ENCODE measurements at places on chromosomes 12 and 14.

DNA sequence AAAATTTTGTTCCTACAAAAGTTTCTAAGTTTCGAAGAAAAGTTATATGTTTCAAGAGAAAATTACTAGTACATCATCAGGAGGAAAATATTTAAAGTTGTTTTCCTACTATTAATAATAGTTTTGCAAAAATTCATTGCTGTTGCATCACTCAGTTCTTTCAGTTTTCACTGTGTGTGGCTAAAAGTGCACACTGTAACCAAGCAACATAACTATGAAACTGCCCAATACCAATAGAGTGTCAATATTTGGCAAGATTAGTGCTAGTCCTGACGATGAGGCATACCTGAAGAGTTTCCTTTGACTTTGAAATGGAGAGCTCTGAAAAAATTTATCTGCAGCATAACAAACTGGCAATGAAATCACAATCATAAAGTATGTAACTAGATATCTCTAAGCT lies 194.3 kb downstream of the CPNE8 start:
- no peak for DNase-seq

- no peak for DNase-seq
These were observed 147.3 kb upstream of the RFLNA start for GRCh38 chr12:124147575-124147974.

GRCh38 chr14:61406198-61406597 lies 84.8 kb downstream of the PRKCH start:
- no peak for DNase-seq

DNA sequence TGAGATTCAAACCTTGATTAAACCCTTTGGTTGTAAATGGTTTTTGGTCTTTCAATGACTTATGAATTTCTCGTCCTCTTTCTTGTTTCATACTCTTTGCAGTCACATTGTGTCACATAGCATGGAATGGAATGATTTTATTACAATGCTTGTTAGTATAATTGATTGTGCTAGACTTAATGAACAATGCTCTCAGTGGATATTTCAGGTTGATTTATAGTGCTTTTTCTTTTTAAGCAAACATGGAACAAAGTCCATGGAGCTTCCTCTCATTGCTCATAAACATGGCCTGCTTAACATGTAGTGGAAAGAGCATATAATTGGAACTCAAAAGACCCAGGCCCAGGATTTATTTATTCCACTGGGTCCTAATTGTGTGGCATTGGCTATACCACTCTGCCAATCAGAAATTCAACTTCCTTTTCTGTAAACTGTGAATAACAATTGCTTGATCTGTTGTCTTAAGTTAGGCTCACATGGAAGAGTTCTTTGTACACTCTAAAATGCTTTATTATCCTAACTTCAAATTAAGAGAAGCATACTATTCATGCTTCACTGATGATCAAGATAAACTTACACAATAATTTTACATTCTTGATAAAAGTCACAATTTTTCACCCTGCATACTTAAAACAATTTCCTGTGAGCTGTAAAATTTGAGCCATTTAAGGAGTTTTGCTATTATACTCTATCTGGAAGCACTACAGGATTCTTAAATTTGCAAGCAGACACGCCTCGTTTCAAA lies 370.5 kb upstream of the PDE3A start:
- no peak for DNase-seq

DNA sequence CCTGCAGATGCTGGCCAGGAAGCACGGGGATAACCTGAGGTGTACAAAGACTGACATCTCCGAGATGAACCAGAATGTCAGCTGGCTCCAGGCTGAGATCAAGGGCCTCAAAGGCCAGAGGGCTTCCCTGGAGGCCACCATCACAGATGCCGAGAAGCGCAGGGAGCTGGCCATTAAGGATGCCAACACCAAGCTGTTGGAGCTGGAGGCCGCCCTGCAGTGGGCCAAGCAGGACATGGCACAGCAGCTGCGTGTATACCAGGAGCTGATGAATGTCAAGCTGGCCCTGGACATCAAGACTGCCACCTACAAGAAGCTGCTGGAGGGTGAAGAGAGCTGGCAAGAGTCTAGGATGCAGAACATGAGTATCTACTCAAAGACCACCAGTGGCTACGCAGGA lies 380.0 kb upstream of the USP15 start:
- no peak for DNase-seq

DNA sequence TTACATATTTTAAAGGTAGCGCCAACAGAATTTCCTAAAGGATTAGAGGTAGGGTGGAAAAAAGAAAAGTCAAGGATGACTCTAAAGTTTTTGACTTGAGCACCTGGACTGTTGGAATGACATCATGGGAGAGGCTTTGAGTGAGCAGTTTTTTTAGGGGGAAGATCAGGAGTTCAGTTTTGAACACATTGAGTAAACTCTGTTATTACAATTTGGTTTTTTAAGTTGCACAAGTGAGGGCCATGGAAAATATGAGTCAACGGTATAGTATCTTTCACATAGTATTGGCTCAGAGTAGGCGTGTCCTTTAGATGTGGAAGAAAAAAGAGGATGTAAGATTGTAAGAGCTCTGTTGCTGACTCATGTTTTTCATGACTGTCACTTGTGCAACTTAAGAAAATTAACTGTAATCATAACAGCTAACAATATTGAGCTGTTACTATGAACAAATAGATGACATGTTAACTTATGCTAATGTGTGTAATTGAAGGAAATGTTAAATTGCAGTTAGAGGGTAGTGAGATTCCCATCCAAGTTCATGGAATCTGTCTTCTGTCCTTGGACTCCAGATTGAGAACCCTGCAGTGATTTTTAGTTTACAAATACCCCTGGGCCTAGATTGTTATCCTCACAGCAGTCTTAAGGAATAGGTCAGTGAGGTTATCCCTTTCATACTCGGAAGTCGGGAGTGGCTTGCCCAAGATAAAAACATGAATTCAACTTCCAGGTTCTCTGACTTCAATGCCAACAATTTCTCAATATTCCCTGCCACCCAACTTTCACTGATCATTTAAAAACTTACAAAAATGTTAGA lies 48.2 kb upstream of the ATP2B1 start:
- DNase-seq, result peak; percentile 100

GRCh38 chr12:24364921-24365320 lies 415.5 kb upstream of the SOX5 start:
- no peak for DNase-seq

GRCh38 chr12:127355061-127355841 lies 911.7 kb upstream of the TMEM132C start:
- no peak for DNase-seq

DNA sequence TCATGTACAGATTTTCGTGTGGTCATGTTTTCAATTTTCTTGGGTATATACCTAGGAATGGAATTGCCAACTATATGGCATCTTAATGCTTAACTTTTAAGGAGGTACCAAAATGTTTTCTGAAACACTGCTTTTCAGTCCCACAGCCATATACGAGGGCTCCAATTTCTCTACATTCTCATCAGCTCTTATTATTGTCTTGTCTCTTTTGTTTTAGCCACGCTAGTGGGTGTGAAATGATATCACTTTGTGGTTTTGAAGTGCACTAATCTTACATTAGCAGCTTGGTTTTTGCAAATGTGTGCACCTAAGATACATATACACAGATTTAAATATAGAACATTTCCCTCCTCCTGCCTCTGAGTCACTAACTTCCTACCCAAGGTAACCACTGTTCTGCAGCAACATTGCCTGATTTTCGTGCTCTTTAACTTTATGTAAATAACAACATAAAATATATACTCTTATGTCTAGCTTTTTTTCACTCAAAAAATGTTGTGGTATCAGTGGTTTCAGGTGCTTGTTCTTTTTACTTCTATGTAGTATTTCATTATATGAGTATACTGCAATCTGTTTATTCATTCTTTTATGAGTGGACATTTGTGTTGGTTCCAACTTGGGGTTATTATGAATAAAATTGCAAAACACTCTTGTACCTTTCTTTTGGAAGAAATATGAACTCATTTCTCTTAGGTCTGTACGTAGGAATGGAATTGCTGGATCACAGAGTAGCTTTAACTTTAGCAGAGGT lies 73.1 kb downstream of the ZFP36L1 start:
- DNase-seq, result no peak

- no peak for DNase-seq
These were observed 17.1 kb downstream of the POU6F1 start for GRCh38 chr12:51200806-51201205.

- DNase-seq, result no peak
These were observed 4.5 kb upstream of the MIA2 start for GRCh38 chr14:39229222-39229543.

DNA sequence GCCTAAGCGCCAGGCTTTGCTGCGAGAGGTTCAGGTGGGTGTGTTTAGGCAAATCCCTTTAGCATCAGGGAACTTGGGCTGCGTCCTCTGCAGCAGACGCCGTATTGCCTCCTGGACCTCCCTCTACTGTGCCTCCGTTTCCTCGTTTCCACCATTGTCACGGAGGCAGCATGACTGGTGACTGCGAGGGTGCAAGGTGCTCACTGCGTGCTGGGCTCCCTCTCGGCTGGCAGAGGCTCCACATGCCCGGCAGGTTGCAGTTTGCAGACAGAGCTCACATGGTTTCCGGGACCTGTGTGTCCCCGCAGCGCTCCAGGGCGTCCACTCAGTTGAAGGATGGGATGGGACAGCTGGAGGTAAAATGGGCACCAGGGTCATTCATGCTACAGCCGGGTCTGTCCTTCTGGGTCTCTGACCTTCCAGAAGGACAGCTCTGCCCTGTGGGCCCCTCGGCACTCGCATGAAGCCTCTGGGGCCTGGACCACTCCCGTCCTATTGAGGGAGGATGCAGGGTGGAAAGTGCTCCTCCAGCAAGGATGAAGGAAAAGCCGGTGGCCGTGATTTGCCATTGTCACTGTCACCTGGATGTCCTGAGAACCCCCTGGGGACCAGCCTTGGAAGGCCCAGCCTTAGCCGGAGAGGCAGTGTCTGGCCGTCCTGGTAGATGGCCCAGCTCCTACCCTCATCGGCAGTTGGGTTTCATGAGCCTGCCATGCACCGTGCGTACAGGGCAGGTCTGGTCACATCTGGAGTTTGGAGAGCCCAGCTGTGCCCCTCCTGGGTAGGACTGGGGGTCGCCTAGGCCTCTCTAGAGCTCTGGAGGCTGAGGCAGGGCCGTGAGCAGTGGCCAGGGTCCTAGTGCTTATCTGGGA lies 146.5 kb downstream of the KIF26A start:
- DNase-seq, result no peak

DNA sequence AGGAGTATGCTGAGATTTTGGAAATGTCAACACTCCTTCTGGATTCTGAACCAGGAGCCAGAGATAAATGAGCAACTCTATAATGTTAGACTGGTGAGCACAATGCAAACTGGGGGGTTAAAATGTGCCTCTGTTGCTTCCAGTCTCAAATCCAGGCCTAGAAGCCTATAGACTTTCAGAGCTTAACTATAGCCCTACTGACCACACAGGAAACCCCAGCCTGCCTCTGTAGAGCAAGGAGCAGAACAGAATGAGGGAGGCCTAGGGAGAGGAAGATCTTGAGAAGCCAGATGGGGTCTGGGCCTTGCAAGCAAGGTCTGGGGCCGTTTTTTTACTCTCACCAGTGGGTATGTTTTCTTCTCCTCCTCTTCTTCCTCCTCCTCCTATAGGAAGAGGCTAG lies 225.4 kb upstream of the KITLG start:
- no peak for DNase-seq

- no peak for DNase-seq
These were observed 1.2 kb downstream of the NCKAP5L start for GRCh38 chr12:49827051-49827400.

GRCh38 chr14:38856798-38857197 lies 246.2 kb downstream of the SEC23A start:
- DNase-seq, result no peak

DNA sequence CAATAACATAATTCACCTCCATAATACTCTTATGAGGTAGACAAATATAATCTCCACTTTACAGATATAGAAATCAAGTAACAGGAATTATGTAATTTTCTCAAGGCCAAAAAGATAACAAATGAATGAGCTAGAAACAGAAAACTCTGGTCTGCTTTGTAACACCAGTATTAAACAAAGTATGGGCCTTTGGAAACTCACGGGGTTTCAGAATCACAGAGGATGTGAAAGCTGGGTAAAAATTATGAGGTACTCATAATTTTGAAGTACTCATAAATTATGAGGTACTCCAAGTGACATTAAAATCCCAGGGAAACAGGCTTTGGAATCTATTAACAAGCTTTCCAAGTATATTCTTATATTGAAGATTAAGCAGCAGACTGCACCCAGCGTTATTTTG lies 140.2 kb downstream of the MED13L start:
- no peak for DNase-seq

DNA sequence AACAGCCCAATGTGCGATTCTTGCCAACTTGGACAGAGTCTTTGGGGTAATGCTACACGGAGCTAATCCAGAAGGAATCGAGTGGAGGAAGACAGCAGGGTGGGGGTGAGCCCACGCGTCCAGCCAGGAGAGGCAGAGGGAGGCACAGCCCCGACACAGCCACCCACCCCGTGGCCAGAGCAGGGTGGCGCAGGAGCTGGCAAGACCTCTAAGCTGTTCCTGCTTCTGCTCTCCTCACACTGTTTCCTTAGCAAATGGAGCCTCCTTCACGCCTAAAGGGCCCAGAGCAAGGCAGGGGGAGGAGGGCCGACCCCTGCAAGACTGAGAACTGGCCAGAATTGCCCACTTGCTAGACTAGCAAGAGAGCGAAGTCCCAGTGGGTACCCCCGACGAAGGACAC lies 91.5 kb downstream of the FBXL14 start:
- DNase-seq, result no peak

GRCh38 chr12:118060301-118061010 lies 523 bp downstream of the WSB2 start:
- no peak for DNase-seq

- peak; percentile 14 for DNase-seq
These were observed 10.2 kb downstream of the OR6S1 start for GRCh38 chr14:20631023-20631879.

DNA sequence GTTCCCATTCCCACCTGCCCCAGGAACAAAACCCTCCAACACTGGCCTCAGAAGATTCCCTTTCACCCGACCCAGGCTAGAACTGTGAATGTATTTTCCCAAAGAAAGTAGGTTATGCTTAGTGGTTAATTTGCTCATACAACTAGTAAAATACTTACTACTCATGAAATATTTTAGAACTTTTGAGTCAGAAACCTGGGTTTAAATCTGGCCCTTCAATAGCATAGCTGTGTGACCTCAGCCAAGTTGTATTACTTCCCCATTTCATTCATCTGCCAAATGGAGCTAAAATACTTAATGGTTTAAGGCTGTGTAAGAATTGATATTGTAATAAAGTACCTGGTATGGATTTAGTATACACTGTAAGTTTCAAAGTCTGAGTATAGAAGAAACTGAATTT lies 69.1 kb upstream of the DNM1L start:
- DNase-seq, result no peak

GRCh38 chr12:39144613-39145061 lies 239.2 kb upstream of the CPNE8 start:
- no peak for DNase-seq

GRCh38 chr12:89225401-89225800 lies 126.9 kb downstream of the DUSP6 start:
- no peak for DNase-seq

DNA sequence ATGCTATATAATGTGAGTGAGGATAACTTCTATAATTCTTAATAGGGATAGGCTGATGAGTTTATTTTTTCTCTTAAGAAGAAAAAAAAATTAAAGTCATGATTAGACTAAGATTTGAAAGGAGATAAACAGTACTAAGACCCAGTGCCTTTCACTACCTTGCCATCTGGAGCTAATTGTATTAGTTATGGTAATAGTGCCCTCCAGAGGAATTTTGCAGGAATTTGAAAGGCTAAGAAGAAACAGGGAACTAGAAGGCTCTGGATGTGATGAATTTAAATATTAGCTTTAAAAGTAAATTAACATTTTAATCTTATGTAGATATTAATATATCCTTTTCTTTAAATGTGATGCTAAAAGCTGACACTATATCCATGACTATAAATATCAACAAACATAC lies 36.6 kb upstream of the PIK3C2G start:
- DNase-seq, result peak; percentile 51

GRCh38 chr12:127389923-127390322 lies 877.0 kb upstream of the TMEM132C start:
- no peak for DNase-seq

All from AML-193 (cell line).